ENCODE measurements at places on chromosomes 3 and 15.

DNA sequence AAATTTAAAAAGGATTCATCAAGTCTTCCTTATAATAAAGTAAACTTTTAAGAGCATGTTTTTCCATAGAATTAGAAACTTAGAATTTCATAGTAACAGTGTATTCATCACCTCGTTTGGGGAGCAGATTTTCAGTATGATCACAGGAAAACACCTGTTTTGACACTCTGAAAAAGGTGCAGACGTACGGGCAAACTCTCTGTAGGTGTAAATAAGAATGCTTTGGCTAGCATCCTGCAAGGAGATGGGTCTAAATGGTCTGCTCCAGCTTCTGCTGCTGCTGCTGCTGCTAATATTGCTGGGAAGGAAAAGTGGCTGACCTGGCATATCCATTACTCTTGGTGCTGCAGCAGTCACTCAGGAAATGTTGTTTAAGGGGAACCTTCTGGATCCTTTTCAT is 66.0 kb downstream of the MBNL1 start:
- DNase-seq, result no peak

GRCh38 chr3:62056658-62057057 is 316.7 kb downstream of the FEZF2 start:
- DNase-seq, result no peak

GRCh38 chr15:66515901-66516322 is 10.8 kb downstream of the ZWILCH start:
- no peak for DNase-seq

DNA sequence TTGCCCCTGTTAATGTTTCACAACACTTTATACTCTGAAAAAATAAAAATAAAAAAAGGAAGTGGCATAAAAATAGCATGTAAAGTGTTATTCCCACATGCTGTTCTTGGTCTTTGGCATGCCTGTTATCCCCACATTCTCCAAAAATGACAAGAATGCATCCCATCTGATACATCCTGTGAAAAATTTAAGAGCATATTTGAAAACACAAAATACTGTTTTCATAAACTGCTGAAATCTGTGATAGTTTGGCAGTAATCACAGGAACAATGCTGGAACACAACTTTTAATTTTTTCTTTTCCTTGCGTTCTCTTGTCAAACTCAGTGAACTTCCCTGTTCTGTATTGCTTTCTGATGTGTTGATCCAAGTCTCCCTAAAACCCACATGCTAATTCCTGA is 288.8 kb downstream of the ROBO2 start:
- DNase-seq, result no peak

- DNase-seq, result no peak
These were observed 150.7 kb downstream of the GABRG3 start for GRCh38 chr15:27121672-27122071.

Measured in activated naive CD4-positive, alpha-beta T cell (primary cell).